ENCODE measurements at places on chromosomes 13 and 19.

DNA sequence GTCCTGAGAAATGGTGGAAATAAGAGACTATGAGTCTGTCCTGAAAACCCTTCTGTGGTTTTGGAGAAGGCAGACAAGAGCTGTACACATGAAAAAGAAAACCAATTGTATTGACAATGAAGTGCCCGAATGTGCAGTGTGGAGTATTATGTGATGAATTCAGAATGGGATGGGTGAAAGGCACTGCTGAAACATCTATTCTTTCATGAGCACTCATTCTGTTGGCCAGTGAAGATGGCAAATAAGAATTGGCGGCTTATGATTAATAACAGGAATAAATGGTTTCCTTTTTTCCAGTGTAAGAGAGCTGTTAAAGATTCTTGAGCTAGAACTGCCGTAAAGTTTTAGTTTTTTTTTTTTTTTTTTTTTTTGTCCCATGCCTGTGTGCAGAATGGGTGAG is 5.7 kb downstream of the POLR1D start:
- no peak for DNase-seq

DNA sequence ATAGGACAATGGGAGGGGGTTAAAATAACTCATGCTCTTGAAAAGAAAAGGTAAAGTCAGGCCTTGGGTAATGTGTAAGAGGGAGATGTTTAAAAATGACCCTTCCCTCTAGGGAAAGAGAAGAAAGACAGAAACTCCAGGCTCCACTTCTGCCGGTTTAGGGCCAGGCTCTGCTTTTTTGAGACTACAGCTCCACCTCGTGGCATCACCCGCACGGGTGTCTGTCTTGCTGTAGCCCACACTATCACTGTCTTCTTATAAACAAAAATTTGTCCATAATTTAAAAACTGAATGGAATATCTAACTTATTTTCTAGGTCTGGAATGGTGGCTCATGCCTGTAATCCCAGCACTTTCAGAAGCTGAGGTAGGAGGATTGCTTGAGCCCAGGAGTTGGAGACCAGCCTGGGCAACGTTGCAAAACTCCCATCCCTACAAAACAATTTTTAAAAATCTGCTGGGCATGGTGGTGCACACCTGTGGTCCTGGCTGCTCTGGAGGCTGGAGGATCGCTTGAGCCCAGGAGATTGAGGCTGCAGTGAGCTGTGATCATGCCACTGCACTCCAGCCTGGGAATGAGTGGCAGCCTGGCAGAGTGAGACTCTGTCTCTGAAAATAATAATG is 65.1 kb upstream of the GTF3A start:
- peak; percentile 50 for DNase-seq

DNA sequence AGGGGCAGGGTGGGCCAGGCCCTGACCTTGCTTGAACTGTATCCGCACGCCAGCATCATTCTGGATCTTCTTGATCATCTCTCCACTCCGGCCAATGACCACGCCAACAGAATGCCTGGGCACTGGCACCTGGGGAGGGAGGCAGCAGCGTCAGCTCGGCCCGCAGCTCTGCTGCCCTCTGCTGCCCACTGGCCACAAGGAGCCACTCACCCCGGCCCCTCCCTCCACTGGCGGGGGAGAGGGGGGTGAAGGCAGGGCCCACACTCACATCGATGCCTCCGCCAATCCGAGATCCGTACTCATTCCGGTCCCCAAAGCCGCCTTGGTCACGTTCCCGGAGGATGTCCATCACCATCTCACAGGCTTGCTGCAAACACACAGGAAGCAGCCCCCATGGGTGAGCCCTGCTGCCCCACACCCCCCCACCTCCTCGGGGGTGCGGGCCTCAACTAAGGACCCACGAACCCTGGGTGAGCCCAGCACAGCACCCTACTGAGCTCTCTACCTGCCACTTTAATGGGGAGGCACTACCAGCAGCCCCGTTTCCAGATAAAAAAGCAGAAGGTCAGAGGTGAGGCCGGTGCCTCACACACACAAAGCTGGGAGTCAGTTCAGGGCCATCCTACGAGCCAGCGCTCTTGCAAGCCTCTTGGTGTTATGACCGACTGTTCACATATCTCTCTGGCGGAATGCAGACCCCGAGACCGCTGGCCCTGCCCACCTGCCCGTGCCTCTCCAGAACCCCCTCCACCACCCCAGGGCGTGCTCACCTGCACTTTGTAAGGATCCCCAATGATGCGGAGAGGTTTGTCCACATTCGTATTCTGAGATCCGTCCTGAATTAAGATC is 6.7 kb downstream of the KHSRP start:
- DNase-seq = no peak

- no peak for DNase-seq
These were observed 62.7 kb downstream of the MICU2 start for GRCh38 chr13:21541271-21541670.

DNA sequence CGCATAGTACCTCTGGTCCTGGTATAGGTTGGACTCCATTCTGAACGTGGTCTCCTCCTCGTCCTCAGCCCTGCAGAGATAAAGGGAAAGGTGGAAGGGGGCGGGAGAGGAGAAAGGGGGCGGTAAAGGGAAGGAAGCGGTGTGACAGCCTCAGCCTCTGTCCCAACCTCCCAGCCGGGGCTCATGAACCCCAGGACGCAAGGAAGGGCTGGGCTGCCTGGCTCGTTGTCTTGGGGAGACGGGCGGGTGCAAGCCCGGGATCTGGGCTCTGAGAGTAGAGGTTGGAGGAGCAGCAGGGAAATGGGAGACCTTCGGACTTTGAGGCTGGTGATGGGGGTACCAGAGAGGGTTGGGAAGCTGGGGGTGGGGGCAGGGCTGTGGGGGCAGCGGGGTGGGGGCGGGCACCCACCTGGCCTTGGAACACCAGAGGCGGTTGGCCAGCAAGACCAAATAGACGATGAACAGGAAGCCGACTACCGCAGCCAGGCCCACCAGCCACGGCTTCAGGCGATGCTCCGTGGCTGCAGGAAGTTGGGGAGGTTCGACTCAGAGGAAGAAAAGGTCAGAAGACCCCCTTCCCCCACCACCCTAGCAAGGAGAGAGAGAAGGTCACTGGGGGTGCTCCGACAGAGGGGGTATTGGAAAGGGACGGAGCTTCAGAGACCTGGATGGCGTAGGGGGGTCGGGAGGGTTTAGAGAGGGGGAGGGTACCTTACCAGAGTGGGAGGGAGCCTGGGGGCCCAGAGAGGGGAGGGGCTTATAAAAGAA is 1.7 kb downstream of the SMIM24 start:
- no peak for DNase-seq

DNA sequence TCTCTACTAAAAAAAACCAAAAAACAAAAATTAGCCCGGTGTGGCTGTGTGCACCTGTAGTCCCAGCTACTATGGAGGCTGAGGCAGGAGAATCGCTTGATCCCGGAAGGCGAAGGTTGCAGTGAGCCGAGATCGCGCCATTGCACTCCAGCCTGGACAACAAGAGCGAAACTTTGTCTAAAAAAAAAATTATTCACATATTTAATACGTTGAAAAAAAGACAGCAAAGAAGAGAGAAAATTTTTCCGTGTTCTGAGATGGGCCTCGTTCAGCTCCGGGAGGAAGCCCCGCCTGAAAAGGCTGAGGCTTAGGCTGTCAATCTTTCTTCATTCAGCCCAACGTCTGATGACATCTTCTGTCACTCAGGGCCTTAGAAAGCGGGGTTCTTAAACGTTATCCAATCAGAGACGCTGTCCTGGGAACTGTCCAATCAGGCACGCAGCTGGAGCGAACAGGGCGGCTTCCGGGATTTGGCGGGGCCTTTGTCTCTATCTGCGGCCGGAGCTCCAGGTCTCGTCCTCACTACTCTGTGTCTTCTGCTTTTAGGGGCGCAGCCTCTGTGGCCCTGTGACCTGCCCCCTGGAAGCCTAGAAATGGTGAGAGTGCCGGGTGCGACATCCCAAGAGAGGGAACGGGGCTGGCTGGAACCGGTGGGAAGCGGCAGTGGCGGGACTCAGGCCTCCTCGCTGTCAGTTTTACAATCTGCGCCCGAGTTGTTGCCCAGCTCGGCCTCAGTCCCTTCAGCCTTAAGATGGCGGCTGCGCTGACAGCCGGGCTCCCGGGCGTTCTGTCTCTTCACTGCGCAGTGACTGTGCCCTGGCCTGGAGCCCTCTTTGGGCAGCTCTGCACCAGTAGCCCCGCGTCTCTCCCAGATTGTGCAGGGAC is at the start of gene ZNF726:
Gene ZNF726 (plus strand): TSS at position 485 of the 885 bp plus-strand sequence. CDS start 109 bp downstream, at position 594.
- peak; percentile 95 for DNase-seq

GRCh38 chr19:15379999-15380647 is 536 bp upstream of the AKAP8 start:
- DNase-seq = peak; percentile 29

DNA sequence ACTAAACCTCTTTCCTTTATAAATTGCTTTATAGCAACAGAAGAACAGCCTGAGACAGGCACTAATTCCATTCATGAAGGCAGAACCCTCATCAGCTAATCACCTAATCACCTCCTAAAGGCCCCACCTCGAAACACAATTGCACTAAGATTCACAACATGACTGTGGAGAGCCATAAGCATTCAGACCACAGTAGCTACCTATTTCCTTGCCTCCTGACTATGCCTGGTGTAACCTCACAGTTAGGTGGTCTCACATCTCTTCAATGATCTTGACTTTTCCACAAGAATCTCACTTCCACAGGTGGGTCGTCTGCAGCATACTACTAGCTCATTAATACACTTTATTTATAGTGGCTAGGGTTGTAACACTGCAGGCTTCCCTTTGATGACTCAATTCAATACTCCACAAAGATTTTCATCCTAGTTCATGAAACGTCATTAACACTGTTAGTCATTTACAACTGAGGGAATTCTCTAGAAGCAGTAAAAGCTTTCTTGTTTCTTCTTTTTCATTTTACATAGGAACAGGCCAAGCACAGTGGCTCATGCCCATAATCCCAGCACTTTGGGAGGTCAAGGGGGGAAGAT is 27.1 kb downstream of the STK24 start:
- no peak for DNase-seq

DNA sequence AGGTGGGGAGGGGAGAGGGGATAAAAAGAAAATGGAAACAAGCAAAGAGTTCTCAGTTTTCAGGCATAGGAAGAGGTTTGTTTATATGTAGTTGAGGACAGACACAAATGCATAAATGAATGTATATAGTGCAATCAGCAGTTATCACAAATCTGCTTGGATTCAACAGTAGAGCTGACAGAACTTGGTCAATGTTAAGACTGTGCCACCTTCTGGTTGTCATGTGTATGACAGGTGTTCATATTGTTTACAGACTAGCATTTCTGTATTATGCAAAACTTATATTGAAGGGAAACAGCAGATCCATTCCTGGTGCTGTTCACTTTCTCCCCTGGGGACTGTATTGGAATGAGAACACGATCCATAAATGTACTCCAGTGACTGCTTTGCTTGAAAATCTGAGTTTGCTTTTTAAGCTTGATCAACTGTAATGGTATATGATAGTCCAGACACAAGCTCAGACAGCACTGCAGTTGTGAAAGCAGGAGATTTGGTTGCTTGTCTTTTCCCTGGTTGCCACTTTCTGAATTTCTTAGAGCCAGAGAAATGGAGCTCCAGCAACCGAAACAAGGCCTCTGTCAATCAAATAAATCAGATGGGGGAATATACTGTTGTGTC is 319.5 kb upstream of the OBI1 start:
- peak; percentile 35 for DNase-seq

- no peak for DNase-seq
These were observed 23.6 kb upstream of the RFXAP start for GRCh38 chr13:36795463-36795862.

Data from fibroblast of skin of abdomen (primary cell).